Activated CD8-positive, alpha-beta memory T cell treated with anti-CD3 and anti-CD28 coated beads for 1 hour (primary cell): ENCODE measurements at places on chromosomes 2 and 18.

DNA sequence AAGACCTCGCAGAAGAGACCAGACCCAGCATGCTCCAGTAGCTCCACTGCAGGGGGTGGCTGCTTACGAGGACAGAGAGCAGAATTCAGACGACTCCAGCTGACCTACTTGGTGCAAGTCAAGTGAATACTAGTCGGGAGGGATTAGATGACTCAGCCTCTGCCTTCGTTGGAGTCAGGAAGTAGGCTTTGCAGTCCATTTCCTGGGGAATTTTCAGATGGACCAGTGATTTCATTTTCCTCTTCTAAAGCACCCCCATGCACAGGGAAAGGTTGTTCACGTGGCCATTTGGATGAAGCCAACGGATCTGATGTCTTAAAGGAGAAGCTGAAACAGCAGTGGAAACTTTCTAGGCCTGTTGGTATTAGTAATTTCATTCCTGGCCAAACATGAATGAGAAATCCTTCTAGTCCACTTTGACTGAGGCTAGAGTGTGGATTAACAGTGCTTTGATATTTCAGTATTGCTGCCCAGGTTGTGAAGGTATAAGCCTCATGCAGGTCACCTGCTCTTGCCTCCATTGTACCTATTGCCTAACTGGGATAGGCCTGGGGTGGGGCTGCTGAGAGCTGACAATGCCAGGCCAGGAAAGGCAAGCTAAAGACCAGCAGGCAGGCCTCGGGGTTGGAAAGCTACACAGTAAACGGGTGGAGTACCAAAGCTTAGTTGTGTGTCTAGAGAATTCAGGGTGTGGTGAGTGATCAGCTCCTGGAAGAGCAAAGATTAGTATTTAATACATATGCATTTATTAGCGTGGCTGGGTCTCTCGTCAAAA lies 117.6 kb upstream of the FOSL2 start:
- no peak for DNase-seq

- DNase-seq: no peak
Observed at GRCh38 chr2:99607861-99608491, 118.2 kb upstream of the REV1 start.

GRCh38 chr18:62757399-62758010 lies 42.2 kb downstream of the PHLPP1 start:
- no peak for DNase-seq

DNA sequence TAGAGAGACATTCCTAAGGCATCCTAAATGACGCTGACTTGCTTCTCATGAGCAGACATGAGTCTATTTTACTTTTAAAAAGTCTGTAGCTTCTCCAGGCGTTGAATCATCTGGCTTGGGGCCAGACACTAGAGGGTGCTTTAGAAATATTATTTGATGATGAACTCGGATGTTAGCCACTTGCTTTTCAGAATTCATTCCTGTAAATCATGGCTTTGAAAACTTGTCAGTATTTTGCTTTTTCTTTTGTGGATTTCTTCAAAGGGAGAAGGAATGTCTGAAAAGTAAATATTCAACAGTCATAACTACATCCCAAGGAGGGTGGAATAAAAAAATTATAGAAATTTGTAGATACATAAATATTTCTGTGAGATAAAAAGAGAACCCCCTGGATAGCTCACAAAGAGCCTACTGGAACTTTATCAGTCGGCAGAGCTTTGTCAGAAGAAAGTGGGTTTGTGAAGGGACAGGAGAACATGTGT lies 370.8 kb downstream of the OSR1 start:
- no peak for DNase-seq

- no peak for DNase-seq
Observed at GRCh38 chr2:120826716-120827410, 91.2 kb downstream of the GLI2 start.

DNA sequence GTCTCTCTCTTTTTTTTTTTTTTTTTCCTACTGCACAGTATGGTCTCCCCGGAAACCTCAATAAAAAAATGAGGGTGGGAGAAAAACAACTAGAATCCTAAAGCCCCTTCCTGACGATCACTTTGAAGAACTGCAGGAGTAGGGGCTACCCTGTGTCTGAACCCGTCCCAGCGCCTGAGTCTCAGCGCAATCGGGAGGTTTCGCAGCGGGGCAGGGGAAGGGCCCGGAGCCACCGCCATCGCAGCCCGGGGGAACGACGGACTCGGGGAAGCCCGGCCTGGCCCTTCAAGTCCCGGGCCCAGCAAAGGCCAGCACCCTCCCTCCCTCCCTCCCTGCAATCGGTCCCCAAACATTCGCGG lies 411 bp downstream of the NARS1 start:
- DNase-seq: no peak

- DNase-seq: no peak
Observed at GRCh38 chr2:105951384-105951694, 206.6 kb downstream of the NCK2 start.

DNA sequence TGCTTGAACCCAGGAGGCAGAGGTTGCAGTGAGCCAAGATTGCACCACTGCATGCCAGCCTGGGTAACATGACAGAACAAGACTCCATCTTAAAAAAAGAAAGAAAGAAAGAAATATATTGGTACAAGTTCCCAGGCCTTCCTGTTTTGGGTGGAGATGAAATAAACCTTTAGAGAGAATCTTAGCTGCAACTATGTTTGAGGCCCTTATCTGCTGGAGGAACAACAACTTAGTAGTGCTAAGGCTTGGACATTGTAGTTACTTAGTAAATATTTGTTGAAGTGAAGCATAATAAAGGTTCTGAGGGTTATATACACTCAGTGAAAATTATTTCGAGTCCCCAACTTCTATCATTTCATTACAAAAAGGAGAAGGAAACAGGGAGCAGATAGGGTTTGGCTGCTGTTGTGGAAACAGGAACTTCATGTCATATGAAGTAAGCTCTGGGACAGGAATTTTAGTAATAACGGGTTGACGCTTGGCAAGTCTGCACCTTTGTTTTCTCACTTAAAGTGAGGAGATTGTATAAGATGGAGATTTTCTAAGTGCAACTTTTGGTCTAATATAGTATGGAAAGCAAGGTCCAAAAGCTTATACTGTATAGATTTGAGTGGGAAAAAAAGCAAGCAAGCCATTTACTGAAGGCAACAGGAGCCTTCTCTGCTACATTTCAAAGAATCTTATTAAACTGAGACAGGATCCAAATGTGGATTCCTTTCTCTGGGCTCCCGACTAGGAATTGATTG lies 40.0 kb upstream of the AGPS start:
- no peak for DNase-seq

DNA sequence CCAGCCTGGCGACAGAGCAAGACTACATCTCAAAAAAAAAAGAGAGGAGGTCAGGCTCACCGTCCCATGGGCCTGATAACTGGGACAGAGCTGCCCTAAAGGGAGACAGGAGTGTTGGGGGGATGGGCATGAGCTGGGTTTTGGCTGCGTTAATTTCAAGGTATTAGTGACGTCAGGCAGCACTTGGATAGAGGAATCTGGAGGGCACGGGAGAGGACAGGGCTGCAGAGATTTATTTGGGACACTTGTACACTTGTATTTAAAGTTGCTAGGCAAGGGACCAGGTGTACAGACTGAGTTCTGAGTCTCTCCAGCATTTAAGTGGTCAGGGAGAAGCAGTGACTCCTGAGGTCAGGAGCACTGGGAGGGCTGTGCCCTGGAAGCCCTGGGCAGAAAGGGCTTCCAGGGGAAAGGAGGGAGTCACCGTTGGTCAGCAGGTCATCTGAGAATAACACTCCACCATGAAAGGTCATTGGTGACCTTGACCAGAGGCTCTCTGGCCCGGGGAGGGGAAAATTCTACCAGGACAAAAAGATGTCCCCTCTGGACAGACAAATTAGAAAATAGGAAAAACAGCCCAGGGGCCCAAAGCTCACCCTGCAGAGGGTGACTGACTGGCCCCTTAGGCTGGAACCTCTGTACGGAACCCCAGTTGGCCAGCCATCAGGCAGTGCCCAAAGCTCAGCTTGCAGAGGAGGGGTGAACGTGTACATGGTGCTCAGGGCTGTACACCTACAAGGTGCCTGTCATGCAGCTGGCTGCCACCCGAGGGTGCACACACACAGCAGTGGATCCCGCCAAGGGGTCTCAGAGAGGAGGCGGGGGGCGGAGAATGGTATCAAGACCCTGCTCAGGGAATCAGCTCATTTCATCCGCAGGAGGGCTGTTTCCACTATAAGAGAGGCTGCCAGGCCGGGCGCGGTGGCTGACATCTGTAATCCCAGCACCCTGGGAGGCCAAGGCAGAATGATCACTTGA lies 23.0 kb upstream of the CNNM3 start:
- no peak for DNase-seq

DNA sequence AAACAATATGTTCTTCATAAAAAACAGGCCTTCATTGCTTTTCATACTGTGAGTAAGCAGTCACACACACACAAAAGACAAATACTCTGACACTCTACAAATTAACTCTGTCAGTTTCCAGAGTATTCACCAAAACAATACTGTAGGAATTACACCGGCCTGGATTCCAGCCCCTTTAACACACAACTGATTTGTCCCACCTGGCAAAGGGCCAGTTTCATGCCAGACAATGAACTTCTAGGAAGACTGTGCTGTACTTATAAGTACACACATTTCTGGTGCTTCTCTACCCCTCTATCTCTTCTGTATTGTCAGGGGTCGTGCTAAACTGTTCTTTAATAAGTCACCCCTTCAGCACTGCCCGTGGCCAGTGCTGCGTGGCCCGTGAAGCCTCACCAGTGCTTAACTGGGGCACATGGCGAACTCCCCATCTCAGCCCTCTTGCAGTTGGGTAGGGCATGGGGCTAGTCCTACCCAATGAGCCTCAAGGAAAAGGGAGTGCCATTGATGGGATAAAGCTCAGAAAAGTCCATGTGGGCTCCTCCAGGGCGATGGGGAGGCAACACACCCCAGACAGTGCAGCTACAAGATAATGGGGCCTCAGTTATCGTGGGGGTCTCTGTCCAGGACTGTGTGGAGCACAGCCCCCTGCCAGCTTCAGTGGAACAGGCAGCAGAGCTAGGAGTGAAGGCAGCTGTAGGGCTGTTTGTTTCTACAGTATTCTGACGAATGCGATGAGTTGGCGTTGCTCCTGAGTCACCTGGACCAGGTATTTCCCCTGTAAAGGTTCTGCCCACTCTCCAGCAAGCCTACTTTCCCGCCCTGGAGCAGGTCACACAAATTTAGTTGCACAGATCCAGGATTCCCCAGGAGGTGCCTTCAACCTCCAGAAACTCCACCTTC lies 99.0 kb downstream of the SP3 start:
- no peak for DNase-seq

GRCh38 chr2:10522726-10523405 lies 74.7 kb upstream of the ODC1 start:
- DNase-seq: no peak

DNA sequence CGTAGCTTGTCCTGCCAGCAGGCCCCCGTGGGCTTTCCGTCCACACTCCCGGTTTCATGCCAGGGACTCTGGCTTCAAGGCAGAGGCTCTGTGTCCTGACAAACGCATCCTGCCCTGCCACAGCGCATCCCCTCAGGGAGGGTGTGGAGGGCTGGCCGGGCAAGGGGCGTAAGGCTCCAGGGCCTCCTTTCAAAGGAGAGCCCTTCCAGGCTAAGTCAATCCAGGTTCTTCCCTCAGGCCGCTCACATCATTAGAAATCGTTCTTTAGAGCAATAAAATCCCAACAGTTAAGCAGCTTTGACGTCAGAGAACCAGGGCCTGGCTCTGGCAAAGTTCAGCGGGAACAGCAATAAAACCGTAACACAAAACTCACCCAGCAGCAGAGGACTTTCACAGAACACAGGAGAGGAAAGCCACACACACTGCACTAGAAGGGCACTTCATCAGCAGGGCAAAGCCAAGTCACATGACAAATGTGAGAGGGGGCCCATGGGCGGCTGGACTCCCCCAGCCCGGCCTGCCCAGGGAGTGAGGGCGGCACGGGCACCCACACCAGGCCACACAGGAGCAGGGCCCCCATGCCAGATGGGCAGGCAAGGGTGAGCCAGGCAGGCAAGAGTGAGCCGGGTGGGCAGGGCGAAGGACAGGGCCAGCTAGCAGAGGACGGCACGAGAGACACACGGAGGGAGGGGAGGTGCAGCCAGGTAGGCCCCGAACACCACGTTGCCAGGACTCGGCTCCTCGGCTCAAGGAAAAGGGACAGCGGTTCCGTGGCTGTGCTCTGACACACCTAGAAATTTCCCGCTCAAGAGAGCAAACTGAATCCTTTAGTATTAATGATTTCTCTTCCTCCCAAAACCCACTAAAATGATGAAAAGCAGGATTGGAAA lies 52.0 kb downstream of the HDAC4 start:
- DNase-seq: no peak

DNA sequence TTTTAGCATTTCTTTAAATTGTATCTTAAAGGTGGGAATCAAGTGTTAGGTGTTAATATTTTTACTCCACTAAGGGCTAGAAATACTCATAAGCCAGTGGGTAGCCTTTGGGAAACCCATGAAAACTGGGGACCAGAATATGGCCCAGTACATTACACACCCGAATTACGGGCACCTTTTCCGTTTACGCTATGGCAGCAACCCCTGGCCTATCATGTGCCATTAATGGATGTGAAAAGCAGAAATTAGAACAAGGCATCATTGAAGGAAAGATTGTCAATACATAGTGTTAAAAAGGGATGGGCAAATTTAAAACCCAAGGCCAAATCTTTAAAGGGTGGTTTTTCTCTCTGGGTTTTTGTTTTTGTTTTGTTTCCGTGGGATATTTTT lies 781 bp downstream of the FARP2 start:
- no peak for DNase-seq

- DNase-seq: no peak
Observed at GRCh38 chr2:105919191-105919811, 174.6 kb downstream of the NCK2 start.

DNA sequence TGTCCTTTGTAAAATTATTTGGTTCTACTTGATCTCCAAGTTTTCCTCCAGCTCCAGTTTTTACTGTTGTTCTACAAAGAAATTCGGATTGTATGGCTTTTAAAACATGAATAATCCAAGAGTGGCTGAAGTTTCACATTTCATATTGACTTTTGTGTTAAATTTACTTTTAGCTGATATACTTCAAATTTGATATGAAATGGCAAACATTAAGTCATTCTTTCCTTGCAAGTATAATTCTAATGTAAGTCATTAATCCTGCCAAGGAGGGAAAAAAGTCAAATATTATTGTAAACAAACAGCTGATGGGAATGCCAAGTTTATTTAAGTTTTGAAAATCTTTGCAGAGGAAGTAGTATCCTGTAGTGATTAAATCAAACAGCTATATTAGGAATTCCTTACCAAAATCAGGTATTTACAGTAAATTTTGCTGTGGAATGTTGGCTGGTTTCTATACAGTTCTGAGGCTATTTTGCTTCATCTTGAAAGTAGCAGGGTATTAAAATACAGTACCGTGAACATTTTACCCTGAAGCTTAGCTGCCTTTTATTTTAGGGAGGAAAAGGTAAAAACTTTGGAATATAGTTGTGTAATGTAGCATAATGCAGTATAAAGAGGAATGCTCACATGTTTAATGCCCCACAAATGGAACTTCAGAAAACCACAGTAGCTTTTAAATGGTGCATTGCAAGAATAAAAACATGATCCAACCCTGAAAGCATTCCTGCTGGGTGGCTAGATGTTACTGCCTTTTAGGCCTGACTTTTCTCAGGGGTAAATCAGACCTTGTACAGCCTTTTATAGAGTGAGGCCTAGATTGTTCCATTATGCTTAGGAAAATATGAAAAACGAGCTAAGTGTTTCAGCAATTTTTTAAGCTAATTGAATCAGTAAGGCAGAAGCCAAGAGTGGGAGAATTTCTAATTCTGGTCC lies 62.7 kb upstream of the NT5C1B start:
- no peak for DNase-seq

- no peak for DNase-seq
Observed at GRCh38 chr2:60311524-60311923, 241.9 kb downstream of the BCL11A start.

- DNase-seq: no peak
Observed at GRCh38 chr18:25621144-25621543, 269.2 kb upstream of the ZNF521 start.

GRCh38 chr2:79622508-79622907 lies 109.7 kb downstream of the CTNNA2 start:
- no peak for DNase-seq
